Skeletal muscle cell (primary cell): ENCODE measurements at places on chromosomes 12 and 14.

GRCh38 chr12:113461666-113462065 is 10.0 kb downstream of the LHX5 start:
- DNase-seq: no peak

DNA sequence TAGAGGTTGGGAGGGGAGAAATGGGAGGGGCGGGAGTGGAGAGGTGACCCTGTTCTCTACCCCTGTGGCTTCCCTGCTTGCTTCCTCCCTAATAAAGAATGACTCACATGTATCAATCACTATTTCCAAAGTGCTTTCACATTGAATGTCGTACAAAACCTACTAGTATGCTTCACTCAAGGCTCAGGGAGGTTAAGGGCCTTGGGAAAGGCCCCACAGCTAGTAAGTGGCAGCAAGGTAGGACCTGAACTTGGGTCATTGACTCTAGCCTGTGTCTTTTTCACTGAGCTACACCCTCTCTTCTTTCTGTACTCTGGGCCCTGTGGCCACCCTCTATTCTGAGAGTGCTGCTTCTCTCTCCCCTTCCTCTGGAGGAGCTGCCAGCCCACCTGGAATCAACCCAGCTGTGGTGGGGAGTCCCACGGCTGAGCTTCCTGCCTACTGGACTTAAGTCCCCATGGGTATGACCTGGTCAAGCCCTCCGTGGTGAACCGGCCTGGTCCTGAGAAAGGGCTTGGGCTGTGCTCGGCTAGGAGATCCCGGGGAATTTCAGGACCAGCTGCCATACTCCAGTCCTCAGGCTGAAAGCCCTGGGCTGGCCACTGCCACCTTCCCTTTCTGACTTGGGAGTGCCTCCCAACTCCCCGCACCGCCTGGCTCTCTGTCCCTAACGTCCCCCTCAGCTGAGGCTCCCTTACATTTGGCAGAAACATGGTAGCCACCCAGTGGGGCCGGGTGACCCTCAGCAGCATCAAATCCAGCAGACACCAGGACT is 13.0 kb downstream of the SLC48A1 start:
- no peak for DNase-seq

DNA sequence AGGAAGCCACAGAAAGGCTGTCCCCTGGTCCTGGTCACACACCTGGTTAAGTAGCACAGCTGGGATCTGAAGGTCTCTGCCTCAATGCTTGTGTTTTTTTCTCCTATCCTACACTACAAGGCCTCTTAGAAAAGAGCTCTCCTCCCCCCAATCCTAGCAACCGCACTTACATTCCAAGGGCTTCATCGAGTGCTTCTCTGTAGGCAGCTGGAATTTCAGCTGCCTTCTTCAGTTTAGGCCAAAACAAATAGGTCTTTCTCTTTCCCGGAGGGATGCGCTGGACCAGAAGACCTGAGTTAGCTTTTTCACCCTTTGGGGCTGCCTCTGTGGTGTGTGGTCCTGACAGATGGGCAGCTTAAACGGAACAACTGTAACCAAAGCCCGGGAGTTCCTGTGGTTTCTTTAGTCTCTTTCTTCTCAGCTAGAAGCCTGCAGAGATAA is 109.7 kb downstream of the GPATCH2L start:
- DNase-seq: peak; percentile 31

DNA sequence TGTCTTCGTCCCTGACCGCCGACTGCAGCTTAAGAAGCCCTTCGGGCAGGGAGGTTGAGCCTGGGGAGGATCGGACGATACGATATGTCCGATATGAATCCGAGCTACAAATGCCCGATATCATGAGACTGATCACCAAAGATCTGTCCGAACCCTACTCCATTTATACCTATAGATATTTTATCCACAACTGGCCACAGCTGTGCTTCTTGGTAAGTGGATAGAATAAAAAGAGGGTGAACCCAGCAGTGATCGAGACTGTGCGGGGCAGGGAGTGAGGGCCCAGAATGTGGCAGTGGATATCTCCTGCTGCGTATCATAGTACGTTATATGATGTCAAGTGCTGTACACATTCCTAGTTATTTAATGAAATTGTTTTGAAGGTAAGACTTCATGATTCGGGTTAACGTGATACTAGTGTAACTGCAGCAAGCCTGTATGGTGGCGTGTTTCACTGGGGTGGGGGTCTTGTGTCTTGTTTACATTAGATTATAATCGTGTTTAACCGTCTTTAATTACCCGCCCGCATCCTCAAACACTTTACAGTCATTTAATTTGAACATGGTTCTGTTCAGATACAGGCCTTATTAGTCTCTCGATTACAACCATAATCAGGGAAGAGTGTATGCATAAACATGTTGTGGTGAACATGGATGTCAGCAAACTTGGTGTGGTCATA is 1.3 kb downstream of the NAA30 start:
- DNase-seq: no peak

DNA sequence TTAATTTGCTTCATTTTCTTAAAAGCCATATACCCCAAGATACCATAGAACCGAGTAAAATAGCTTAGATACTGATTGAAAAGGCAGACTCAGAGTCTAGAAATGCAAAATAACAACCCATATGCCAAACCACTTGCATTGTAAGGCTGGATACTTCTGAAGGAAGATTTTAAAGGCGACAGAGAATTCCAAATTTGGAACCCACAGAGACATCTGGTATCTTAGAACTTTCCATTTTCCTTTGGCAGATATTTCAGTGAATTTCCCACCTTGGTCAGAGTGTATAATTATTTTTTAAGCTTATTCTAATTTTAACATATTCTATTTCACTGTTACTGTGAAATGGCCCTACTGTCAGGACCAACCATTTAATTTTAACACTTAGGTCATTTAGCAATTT is 186.4 kb upstream of the E2F7 start:
- DNase-seq: no peak

DNA sequence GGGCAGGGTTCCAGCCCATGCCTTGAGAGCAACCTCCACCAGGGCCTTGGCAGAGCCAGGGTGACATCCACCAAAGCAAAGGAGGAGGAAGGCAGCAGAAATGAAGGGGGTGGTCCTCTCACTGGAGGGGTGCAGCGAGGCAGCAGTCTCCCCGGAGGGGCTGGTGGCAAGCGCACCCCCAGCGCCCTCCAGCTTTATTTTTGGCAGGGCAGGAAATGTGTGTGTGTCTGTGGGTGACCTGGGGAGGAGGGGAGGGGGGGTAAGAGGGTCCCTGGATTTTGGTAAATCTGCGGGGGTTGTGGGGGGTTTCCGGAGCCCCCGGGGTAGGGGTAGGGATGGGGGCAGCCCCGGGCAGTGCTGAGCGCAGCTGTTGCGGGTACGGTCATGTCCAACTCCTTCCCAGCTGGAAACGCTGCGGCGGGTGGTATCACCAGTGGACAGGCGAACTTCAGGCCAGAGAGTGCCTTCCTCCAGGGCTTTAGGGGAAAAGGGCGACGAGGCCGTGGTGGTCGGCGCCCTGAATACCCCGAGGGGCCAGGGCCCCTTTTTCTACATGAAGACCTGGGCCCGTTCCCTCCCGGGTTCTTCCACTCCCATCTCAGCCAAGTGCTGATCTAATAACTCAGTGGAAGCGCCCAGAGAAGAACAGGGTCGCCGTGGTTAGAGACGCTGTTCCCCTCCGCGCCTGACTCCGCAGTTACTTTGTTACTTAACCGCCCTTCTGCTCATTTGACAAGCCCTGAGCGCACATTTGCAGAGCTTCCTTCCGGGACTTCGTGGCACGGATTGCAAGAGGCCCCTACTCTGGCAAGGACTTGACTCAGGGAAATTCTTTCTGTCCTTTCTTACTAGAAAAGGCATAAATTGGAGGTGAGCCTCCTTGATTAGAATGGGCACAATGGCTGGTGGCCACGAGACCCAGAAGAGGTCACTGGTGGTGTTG is 55.2 kb downstream of the FOS start:
- no peak for DNase-seq

DNA sequence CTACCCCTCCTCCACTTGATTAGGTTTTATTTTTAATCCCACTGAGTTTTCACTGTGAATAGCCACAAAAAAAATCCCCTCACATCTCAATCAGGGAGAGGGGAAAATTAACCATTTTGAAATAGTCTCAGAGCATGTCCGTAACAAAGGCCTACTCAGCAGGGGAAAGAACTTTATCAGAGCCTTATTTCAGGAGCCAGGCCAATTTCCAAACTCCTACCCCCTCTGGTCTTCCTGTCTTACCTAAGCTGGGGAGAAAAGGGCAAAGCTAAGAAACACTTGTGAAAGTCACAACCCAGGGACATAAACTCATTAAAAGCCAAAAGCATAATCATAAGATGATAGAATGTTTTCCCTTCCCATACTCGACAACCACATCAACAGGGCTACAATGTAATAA is 260.3 kb upstream of the DIO3 start:
- no peak for DNase-seq

GRCh38 chr14:100762901-100763300 is 36.2 kb downstream of the DLK1 start:
- DNase-seq: no peak

DNA sequence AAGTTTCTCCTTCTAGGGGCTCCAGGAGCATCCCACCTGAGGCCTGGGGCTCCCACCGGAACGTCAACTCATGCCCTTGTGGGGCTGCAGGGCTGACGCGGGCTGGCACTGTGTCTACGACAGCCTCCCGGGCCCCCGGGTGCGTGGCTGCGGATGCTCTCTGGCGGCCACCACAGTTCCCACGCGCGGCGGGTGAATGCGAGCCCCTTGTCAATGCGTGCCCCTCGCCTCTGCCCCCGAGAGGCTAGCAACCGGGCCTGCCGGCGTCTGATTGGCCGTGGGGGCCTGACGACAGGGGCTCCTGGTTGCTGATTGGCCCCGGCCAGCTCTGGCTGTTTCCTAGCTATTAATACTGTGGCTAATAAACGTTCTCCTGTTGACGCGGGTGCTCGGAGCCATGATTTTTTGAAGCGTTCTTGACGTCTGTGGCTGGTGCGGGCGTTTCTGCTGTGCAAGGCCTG is 1.8 kb upstream of the MEG3 start:
- DNase-seq: no peak

DNA sequence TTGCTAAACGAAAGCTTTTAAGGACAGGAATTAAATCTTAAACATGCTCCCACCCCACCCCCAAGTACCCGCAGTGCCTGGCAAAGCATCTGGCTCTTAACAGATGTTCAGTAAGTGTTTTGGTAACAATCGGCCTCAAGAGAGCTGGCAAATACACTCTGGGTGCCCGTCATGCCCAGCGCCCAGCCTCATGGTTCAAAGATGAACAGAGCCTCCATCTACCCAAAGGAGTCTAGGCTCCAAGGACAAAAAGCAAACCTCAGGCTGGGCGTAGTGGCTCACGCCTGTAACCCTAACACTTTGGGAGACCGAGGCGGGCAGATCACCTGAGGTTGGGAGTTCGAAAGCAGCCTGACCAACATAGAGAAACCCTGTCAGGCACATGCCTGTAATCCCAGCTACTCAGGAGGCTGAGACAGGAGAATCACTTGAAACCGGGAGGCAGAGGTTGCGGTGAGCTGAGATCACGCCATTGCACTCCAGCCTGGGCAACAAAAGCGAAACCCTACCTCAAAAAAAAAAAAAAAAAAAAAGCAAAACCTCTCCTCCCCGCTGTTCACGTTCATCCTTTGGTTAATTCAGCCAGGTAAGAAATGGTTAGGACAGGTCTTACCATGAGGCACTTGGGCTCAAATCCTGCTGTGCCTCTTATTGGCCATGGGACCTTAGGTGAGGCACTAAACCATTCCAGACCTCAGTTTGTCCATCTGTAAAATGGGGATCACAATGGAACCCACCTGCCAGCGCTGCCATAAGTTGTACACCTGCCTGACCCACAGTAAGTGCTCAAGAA is 151.3 kb downstream of the BCL11B start:
- no peak for DNase-seq

DNA sequence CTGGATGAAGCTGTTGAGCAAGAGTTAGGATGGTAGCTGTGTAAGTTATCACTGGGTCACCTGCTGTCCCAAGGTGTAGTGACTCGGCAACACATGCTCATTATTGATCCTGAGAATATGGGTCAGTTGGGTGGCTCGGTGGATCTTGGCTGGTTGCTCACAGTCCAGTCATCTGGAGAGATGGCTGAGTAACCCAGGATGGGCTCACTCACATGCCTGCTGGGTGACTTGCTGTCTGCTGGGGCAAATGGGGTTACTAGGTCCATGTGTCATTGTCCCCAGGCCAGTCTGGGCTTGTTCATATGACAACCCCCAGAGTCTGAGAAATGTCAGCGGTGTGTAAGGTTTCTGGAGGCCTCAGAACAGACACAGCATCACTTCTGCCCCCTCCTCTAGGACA is 69.5 kb downstream of the SLC15A4 start:
- no peak for DNase-seq

- no peak for DNase-seq
Measured at GRCh38 chr12:65276916-65277530, 1.5 kb upstream of the MSRB3 start.

DNA sequence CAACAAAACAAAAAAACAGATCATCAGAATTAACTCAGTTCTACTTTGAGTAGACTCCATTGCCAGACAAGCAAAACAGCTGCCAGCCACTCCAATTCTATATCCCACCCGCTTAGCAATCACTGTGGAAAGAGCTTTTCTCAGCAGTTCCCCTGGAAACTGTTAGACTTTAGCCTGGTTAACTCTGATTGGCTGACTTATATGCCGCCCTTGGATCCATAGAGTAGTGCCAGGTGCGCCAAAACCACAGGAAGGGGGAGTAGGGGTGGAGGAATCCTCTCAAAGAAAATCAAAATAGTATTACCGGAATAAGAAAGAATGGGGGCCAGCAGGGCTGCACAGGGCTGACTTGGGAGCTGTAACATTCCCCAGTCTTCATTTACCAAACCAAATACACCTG is 5.4 kb upstream of the EML5 start:
- no peak for DNase-seq

DNA sequence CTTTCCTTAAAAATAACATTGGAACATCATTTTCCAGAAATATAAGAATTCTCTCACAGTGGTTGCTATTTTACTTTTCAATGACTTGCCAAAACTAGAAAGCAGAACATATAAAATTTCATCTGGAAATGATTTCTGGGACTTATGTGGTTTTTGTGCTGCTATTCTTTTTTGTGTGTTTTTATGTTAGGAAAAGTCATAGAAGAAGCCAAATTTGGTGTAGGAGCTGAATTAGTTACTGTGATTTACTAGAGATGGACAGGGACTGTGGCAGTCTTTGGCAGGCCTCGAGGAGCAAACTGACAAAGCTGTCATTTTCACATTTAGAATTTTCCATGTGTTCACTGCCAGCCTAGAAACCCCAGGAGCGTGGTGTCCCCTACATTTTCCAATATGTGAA is 38.3 kb upstream of the LDHB start:
- no peak for DNase-seq

- no peak for DNase-seq
Measured at GRCh38 chr12:2583091-2583497, 211.7 kb upstream of the FKBP4 start.

- DNase-seq: no peak
Measured at GRCh38 chr12:4951601-4952000, 41.9 kb downstream of the KCNA1 start.
